ENCODE measurements at places on chromosomes 7 and 10.

- DNase-seq: no peak
Observed at GRCh38 chr10:93995598-93996271, 2.0 kb downstream of the PLCE1 start.

- no peak for DNase-seq
Observed at GRCh38 chr10:71726580-71727104, 7.1 kb upstream of the C10orf105 start.

DNA sequence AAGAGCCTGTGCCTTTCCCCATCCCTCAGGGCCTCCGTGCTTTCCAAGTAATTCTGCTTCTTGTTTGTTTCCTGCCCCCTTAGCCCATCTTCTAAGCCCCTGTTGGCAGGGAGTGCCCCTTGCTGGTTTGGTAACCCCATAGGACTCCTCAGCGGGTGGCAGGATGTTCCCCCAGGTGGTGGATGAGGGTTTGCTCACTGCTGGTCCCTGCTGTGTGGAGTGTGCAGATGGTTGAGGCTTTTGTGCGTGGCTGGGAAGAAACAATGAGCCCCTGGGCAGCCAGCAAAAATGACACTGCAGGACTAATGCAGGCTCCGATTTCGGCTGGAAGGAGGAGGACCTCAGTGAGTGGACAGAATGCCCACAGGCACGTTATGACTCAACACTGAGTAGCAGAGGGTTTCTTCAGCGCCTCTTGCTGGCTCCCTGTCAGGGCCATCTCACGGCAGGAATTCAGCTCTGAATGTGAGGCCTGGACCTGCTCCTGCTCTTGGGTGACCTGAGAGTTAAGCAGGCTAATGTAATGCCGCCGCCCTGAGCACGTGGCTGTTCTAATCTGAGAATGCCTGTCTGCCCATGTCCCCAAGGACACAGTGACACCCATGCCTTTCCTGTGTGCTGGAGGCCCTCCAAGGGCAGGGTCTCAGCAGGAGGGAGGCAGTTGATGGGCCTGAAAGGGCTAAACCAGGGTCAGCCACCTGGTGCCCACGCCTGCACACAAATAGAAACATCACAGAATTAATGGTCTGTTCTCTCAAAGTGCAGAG, 16.6 kb downstream of the BAG3 start:
- no peak for DNase-seq

GRCh38 chr7:85749696-85750453, 563.0 kb upstream of the SEMA3D start:
- DNase-seq: no peak

DNA sequence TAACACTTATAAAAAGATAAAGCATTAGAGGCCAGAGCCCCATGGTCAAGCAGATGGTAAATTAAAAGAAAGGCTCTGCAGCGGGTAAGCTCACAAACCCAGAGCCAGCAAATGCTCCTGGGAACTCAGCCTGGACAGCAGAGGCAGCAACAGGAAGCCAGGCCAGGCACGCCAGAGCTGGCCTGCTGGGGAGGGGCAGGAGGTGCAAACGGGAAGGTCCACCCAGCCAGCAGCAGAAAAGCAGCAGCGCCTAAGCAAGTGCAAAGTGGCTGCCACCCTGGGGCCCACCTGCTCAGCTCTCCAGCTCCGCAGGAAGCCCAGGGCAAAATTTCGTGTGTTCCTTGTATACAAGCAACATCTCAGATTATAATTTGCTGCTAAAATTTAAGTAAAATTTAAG, 82.7 kb upstream of the GPR22 start:
- no peak for DNase-seq

DNA sequence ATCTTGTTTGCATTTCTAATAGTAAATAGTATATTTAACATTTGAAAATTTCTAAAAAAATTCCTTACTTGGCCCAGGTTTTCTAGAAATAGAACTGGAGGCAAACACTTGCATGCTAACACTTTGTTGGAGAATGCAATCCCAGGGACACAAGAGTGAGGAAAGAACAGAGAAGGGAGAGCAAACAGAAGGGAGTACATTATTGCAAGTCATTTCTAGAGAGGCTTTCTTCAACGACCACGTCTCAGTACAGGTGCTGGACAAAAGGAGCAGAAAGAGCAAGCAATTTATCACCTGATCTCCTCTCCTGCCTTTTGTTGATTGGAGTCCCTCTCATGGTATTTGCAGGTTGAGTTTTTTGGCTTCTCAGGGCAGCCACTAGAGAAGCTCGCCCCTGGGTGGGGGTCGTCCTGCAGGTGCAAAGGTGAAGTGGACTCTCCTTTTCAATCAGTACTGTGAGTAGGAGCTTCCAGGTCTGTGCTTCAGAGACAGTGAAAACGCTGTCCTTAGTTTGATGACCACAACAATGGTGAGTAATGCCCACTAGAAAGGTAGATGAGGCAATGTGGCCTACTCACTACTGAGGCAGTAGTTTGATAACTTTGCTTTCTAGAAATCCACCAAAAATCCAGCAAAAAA, 5.2 kb downstream of the CPED1 start:
- DNase-seq: no peak

Data from HL-60 (cell line).